SIG-M5 (cell line): ENCODE measurements at places on chromosomes 2 and 18.

DNA sequence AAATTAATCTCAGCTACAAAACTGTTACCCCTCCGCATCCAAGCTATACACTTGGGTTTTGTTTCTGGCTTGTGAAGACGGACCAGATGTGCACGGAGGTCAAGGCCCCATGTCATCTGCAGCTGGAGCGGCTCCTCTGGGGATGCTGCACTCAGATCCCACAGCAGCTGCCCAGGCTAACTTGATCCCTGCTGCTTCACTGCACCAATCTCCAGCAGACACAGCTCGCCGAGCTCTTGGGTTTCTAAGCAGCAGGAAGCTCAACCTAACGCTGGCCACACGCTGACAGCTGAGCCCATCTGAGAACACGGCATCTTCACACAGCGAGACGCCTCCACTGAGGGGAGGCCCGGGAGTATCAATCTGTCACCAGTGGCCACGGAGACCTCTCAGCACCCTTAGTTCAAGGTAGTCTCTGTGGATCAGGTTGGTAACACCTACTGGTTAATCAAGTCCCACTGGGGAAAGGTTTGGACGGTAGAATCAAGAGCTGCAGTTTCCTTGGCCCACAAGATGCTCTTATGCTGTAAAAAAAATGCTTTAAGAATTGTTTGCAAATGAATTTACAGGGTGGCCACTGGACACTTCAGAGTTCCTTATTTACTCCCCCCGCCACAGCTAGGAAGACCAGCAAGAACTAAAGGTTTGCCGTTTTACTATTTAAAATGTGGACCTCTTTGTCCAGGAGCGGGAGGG, 67.5 kb downstream of the EMILIN2 start:
- DNase-seq: no peak

- DNase-seq: no peak
Measured at GRCh38 chr2:150860301-150860700, 372.8 kb upstream of the RND3 start.

GRCh38 chr2:95024960-95025405, 525 bp upstream of the MAL start:
- no peak for DNase-seq

DNA sequence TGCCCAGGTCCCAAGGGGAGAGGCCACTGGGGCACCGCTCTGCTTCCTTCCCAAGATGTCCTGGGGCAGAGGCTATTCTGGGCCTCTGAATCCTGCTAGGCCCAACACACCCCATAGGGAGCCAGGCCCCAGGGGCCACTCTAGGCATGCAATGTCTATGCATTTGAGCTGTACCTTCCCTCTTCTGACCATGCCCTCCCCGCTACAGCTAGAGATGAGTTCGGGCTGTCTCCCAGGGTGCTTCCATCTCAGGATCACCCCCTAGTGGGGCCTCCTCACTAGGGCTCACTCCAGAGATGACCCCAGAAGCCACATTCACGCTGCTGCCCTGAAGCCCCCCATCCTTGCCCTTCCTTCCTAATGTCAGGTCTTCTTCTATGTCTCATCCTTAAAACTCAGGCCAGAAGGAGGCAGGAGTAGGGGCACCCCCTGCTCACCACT, 54.4 kb downstream of the TNS1 start:
- DNase-seq: no peak

- DNase-seq: no peak
Measured at GRCh38 chr18:8084160-8084559, 517.0 kb downstream of the PTPRM start.

- DNase-seq: no peak
Measured at GRCh38 chr2:158411748-158412147, 44.8 kb downstream of the CCDC148 start.

GRCh38 chr18:44798433-44799048, 117.9 kb downstream of the SETBP1 start:
- no peak for DNase-seq

DNA sequence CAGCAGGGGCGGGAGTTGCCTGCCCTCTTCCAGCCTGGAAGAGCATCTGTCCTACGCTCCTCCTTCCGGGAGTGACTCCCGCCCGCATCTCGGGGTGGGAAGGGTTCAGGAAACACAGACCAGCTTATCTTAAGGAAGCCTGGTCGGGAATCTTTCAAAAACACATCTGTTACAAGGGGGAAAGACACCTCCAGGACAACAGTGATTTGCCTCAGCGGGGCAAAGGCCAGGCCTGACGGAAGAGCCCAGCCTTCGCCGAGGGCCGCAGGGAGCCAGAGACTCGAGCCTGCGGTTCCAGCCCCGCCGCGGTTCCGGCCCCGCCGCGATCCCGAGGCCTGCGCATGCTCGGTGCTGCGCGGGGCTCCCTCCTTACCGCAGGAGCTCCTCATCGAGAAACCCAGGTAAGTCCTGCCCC, 38.1 kb upstream of the TGIF1 start:
- DNase-seq: no peak

GRCh38 chr2:152583512-152584229, 133.6 kb downstream of the PRPF40A start:
- no peak for DNase-seq

GRCh38 chr18:38481576-38481975, 916.0 kb upstream of the CELF4 start:
- no peak for DNase-seq

- no peak for DNase-seq
Measured at GRCh38 chr2:86500325-86501083, 59.3 kb downstream of the KDM3A start.

- no peak for DNase-seq
Measured at GRCh38 chr2:173759959-173760358, 205.2 kb downstream of the SP3 start.

- DNase-seq: no peak
Measured at GRCh38 chr2:120560330-120560729, 175.3 kb upstream of the GLI2 start.

DNA sequence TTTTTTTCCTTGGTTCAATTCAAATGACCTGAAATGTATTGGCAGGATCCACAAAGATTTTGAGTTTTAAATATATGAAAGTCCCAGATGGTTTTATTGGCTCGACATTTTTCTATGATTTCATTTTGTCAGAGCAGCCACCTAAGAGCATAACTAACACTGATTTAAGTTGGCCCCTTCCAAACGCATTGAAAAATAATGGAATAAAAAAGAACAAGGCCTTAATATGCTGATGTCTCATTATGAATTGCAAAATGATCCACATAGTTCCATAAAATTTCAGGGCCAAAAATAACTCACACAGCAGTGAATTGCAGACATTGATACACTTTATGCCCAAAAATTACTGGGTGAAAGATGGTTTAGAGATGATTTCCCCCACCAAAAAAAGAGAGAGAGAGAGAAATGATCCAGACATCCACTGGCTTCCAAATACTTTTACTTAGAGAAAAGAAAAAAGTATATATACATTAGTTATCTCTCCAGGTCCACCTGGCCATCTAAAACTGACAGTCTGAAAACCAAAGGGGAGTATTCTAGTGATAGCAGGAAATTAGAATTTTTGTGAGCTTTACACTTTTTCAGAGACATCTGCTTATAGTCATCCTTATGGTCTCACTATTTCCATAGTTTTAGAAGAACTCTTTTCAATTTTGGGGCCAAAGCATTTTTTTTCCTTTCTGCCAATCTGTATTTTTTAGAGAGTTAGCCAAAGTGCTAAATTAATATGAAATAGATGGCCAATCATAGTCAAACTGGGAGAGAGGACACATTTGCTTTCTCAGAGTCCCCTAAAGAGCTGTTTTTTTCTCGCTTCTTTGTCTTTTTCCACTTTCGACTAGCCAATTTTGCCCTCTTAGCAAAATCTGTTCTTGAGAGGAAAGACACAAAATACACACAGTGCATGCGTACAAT, 213.5 kb upstream of the RND3 start:
- no peak for DNase-seq

DNA sequence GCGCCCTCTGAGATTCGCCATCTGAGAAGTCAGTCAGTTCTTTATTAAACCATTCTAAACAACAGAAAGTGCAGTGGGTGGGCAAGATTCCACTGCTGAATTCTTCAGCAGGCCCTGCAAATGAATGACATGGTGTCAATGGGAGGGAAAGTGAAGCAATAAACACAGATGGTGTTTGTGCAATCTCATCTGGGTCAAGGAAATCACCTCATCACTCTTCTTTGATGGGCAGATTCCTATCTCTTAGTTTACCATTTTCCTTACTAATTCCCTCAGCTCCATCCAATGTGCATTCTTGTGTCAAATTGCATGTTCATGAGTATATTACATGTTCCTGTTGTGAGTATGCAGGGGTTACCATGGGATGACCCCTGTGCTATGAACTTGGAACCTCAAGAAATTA, 100.7 kb upstream of the CYP1B1 start:
- no peak for DNase-seq

DNA sequence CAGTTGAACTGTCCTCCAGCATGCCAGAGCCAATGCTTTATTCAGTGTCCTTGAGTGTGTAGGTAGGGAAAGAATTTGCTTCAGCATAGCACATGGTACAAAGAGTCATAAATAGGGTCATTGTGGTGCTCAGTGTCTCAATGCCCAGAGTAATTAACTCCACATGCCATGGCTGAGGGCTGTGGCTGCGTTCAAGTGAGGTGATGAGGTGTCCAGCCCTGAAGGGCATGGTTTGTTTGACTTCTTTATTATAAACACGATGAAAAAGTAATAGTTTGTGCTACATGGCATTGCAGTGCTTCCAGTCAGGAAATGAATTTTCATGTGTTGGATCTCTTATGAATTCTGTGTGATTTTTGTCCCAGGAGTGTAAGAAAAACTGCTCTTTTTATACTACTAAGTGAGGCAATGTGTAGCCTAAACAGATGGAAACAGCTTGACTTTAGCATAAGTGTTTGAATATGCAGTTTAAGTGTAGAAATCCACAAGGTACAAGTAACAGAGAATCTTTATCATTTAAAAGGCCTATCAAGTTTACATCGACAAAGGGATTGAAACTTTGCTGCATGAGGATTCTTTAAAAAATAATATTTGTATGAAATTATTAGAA, 507.9 kb upstream of the CDH2 start:
- no peak for DNase-seq
